ENCODE measurements at places on chromosomes 3 and 15.
A peak's percentile ranks its signal among the peaks of the same experiment; 100 is the strongest.

DNA sequence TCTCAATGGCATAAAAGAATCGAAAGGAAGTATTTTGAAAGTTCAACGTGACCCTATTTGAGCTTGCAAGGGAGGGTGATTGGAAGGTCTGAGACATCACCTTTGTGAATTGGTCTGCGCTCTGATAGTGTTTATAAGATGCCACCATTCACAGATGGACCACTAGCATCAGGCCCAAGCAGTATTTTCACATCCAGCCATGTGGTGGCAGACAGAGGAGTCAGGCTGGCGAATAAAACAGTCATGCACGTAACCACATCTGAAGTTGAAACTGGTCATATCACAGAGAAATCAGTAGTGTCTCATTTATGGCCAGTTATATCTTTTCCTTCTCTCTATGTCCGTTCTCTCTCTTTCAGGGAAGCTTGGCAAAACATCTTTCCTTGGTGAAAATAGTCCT, 170.1 kb upstream of the ONECUT1 start:
- no peak for DNase-seq

GRCh38 chr3:64270142-64270865, 45.0 kb upstream of the PRICKLE2 start:
- no peak for DNase-seq

DNA sequence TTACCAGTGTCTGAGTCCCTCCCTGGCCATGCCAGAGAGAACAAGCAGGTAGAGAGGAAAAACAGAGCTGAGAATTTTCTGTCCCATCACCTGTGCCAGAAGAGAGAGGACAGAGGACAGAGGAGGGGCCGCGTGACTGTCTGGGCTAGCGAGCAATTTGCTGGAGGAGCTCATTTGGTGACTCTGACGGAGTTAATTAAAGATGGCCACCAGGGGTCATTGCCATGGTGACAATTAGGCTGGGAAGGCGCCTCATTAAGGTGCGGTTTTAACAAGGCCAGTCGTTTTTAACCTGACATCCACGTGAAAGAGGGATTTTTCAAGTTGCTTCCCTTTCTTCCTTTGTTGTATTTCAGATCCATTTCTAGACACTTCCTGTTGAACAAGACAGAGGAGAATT, 72.4 kb downstream of the RHCG start:
- no peak for DNase-seq

- no peak for DNase-seq
These were observed 85.1 kb upstream of the MYRIP start for GRCh38 chr3:39724233-39724846.

- no peak for DNase-seq
These were observed 70.1 kb downstream of the GPR160 start for GRCh38 chr3:170107941-170108340.

DNA sequence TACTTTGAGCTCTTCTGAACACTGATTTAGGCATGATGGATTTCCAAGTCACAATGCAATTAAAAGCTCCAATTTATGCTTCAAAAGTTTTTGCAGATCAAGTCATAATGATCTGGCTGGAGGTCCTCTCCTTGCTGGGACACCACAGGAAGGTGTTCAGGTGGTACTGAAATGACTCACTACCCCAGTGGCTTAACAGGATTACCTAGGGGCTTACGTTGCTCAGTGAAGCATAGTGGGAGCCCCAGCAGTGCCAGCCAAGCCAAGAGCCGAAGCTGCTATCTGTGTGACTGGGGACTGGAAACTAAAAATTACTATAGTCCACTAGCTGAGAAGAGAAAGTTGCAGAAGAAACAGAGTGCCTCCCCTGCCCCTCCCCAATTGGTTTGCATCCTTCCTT, 110.1 kb upstream of the LPP start:
- no peak for DNase-seq

GRCh38 chr15:60859996-60860494, 369.1 kb downstream of the RORA start:
- DNase-seq = peak; percentile 69

DNA sequence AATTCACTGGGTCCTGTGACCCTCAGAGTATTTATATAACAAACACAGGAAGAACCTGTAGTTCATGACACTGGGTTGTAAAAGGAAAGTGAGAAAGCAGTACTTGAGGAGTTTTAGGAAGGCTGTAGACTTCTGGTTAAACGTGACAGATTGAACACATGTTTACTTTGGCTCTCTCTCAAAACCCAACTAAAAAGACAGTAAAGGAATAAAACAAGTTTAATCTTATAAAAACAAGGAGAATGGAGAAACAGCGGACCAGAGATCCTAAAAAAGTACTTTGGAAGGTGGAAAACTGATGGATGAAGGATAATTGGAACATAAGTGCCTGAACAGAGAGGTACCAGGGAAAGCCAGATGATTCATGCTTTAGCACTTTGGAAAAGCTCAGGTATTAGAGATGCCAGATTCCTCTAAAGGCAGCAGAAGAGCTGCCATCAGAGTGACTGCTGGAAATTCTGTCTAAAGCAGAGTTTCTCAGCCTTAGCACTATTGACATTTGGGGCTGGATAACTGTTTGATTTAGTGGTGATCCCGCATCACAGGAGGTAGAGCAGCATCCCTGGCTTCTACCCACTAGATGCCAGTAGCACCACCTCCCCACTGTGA, 182.9 kb upstream of the RORA start:
- no peak for DNase-seq

- peak; percentile 100 for DNase-seq
These were observed 14.6 kb downstream of the HEMK1 start for GRCh38 chr3:50583897-50584296.

DNA sequence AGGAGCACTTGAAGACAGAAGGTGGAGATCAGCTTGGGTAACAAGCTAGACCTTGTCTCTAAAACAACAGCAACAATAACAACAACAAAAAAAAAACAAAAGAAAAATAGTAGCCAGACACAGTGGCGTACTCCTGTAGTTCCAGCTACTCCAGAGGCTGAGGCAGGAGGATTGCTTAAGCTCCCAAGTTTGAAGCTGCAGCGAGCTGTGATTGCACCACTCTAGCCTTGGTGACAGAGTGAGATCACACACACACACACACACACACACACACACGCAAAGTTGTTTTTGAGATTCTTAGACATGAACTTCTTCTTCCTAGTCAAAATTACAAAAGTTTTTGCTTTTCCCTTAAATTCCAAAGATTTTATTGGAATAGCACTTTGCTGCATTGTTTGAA, 93.0 kb upstream of the IGSF10 start:
- no peak for DNase-seq

DNA sequence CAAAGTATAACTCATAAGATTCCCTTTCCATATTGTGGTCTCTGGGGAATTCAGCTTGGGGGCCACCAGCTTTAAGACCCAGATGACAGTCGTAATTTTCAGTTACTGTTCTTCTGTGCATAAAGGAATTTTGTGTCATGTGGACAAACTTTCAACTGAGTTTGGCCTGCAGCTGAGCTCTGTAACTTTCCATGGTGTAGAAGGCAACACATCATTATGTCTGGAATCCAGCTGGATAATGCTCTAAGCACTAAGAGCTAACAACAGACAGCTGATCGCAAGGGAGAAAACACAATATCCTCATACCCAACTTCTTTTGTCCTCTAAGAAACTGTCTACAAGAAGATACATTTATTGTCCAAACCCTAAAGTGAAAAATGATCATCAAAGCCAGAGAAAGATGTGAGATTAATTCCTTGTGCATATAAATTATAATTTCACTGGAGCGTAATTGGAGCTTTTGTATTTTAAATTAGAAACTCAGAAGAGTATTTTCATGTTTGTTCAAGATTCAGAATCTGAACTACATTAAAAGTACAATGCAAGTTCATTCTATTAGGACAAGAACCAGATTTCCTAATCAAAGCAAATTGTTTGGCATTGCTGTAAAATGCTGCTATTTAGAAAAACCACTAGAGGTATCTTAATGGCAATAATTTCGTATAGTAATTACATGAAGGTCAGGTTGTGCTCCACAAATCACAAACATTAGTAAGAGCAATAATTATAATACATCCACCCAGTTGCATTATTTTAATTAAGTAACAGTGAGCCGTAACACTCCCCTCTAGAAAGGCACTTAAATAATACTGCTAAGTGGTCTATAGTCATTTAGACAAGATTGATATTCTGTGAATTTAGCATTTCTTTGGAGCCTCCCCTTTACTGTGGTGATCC, 218.8 kb downstream of the ATP8B4 start:
- no peak for DNase-seq

GRCh38 chr3:128122013-128122412, 1.6 kb downstream of the RUVBL1 start:
- no peak for DNase-seq

DNA sequence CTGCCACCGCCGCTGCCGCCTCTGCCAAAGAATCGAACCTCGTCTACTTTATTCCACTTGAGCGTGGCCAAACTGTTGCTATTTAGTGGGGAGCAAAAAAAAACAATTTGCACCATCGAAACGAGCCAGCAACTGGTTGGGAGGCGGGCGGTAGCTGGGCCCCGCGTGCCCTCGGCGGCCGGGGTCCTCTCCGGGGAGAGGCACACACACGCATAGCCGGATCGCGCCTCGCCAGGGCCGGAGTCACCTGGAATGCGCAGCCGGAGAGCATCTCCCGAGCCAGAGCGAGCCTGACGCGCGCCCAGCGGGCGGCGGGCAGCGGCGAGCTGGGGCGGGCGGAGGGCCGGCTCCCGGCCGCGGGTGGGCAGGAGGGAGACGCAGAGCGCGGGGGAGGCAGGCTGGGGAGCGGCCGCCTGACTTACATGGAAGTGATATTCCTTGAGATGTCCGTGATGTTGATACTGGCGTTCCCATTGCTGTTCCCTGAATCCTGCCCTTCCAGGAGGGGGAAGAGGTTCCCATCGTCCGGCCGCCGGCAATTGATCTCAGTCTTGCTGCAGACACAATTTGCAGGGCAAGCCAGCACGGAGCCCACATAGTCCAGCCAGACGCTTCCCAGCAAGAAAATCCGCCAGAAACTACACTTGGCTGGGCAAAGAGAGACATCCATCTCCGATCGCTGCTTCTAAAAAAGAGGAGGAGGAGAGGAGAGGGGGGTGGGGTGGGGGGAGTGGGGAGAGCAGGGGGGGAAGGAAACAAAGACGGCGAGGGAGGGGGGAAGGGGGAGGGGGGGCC, 858 bp downstream of the NTRK3 start:
- no peak for DNase-seq

DNA sequence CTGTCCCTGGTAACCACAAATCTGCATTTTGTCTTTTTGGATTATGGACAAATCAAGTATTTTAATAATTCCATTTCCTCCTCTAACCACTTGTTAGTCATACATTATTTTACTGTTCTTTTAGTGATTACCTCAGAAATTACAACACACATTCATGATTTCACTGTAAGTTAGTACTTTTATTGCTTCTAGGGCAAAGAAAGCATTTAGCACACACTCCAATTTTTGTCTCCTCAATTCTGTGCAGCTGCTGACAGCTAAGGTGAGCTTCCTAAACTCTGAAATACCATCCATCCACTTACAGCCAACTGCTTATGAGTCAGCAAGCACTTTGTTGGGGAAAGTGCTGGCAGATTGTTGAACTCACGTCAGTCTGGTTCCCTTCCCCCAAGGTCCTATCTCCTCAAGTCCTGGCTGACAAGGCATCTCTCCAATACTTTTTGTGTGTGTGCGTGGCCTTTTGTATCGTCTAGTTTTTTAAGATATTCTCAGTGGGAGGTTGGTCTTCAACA, 49.4 kb upstream of the TNFAIP8L3 start:
- no peak for DNase-seq

- no peak for DNase-seq
These were observed 35.1 kb downstream of the CTXND1 start for GRCh38 chr15:80216911-80217310.

- DNase-seq = no peak
These were observed 351.5 kb upstream of the ICE2 start for GRCh38 chr15:60830479-60830878.

GRCh38 chr3:180478695-180479094, 123.3 kb upstream of the TTC14 start:
- no peak for DNase-seq

DNA sequence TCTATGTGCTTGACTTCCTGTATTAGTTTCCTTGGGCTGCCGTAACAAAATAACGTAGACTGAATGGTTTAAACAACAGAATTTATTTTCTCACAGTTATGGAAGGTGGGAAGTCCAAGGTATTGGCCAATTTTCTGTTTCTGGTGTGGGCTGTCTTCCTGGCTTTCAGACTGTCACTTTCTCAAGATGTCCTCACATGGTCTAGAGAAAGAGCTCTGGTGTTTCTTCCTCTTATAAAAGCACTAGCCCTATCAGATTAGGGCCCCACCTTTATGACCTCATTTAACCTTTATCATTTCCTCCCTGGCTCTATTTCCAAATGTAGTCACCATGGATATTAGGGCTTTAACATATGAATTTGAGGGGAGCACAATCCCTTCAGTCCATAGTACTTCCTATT, 54.6 kb downstream of the SPRED1 start:
- DNase-seq = no peak

- no peak for DNase-seq
These were observed 4.6 kb upstream of the UQCRC1 start for GRCh38 chr3:48614044-48614443.

DNA sequence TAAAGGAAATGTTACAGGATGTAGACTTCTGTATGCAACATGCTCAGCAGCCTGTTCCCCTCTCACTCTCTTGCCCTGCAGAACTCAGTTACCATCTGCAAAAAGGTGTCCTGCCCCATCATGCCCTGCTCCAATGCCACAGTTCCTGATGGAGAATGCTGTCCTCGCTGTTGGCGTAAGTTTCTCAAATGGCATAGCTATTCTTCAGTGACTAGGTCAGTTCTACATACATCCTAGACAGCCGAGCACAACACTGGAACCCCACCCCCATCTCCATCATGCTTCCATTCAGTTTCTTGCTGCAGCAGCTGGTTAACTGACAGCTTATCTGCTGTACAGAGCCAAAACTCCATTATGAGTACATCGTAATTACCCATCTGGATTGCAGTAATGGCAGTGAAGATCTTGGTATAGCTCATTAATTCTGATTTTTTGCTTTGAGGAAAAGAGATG, 4.5 kb downstream of the THBS1 start:
- DNase-seq = no peak

GRCh38 chr3:71369701-71370391, 213.7 kb downstream of the FOXP1 start:
- no peak for DNase-seq

- DNase-seq = no peak
These were observed 37.6 kb downstream of the NANOGP8 start for GRCh38 chr15:35047528-35047927.

GRCh38 chr3:139718415-139718814, 40.6 kb upstream of the NMNAT3 start:
- no peak for DNase-seq

DNA sequence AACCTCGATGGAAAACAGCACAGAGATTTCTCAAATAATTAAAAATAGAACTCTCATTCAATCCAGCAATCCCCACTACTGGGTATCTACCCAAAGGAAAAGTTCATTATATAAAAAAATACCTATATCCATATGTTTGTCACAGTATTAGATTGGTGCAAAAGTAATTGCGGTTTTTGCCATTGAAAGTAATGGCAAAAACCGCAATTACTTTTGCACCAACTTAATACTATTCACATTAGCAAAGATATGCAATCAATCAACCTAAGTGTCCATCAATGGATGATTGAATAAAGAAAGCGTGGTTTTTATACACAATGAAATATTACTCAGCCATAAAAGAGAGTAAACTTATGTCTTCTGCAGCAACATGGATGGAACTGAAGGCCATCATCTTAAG, 12.2 kb upstream of the CCDC54 start:
- DNase-seq = no peak

All from gastrocnemius medialis (tissue), 4 donors.